Placental pericyte (primary cell): ENCODE measurements at places on chromosomes 16 and 17. TPM values are rescaled to one million over a fixed set of nuclear protein-coding genes. Genes with fewer than 3 reads are reported as not detected.

COPZ2 gene
- total RNA-seq, result 35.1 and 90.2 TPM in 2 replicates

PLCG2 gene
- total RNA-seq, result 0.72 and 0.88 TPM in 2 replicates

SPNS2 gene
- 0.44 TPM in 1 of 2 replicates, not detected in the other for total RNA-seq

HEATR9 gene
- not detected in 2 replicates for total RNA-seq

SLC47A1 gene
- total RNA-seq, result 0.14 and 0.44 TPM in 2 replicates

AATK gene
- under 0.01 TPM in 1 of 2 replicates, not detected in the other for total RNA-seq

GAST gene
- not detected in 2 replicates for total RNA-seq

CAMKK1 gene
- total RNA-seq, result 4.6 and 5.7 TPM in 2 replicates

GSDMA gene
- total RNA-seq, result not detected in 2 replicates

MEFV gene
- total RNA-seq, result not detected in 2 replicates

FBXW10 gene
- total RNA-seq, result under 0.01 TPM in 2 replicates

TEKT1 gene
- not detected in 2 replicates for total RNA-seq

SYT17 gene
- total RNA-seq, result 0.43 and 0.66 TPM in 2 replicates
